A549 treated with CORT108297 at 1 μM for 4 hours (cell line): ENCODE measurements at places on chromosomes 1 and 21. TPM values are rescaled to one million over a fixed set of nuclear protein-coding genes. Genes with fewer than 3 reads are reported as not detected.

Gene OVAAL
- 0.06 to 0.12 TPM (median 0.08 TPM) in 3 of 5 replicates, not detected in the others for total RNA-seq

Gene SLC22A15
- 0.50 to 0.93 TPM (median 0.66 TPM) in 5 replicates for total RNA-seq

Gene ADAMTS4
- total RNA-seq, result 0.01 TPM in 2 of 5 replicates, not detected in the others

Gene PRDM16
- total RNA-seq, result 0.05 to 0.32 TPM (median 0.14 TPM) in 5 replicates

Gene SPRR5
- not detected in 5 replicates for total RNA-seq

Gene C1orf141
- not detected in 5 replicates for total RNA-seq

Gene HES3
- total RNA-seq, result not detected in 5 replicates

Gene PROK1
- not detected in 5 replicates for total RNA-seq

Gene SV2A
- 0.06 to 0.17 TPM (median 0.09 TPM) in 5 replicates for total RNA-seq

Gene CBS
- 11.0 to 13.7 TPM (median 12.3 TPM) in 5 replicates for total RNA-seq

Gene MPZ
- total RNA-seq, result 0.18 to 0.40 TPM (median 0.30 TPM) in 5 replicates

Gene TMEM269
- 0.06 to 0.16 TPM (median 0.08 TPM) in 5 replicates for total RNA-seq

Gene FAM78B
- total RNA-seq, result 0.12 to 0.46 TPM (median 0.33 TPM) in 5 replicates

Gene KIAA1614
- 0.40 to 1.2 TPM (median 1.0 TPM) in 5 replicates for total RNA-seq

Gene NBPF6
- total RNA-seq, result 0.08 TPM in 1 of 5 replicates, not detected in the others

Gene MYBPHL
- total RNA-seq, result 0.37 TPM in 1 of 5 replicates, not detected in the others

Gene FMO1
- not detected in 5 replicates for total RNA-seq

Gene PGLYRP3
- total RNA-seq, result not detected in 5 replicates

Gene OR2T1
- not detected in 5 replicates for total RNA-seq

Gene LCE2B
- not detected in 5 replicates for total RNA-seq

Gene CD247
- 0.07 to 0.63 TPM (median 0.21 TPM) in 5 replicates for total RNA-seq

Gene TRIM58
- not detected in 5 replicates for total RNA-seq

Gene ESRRG
- total RNA-seq, result not detected in 5 replicates

Gene ANXA9
- total RNA-seq, result 0.63 to 1.1 TPM (median 0.85 TPM) in 5 replicates

Gene MDM4
- 3.7 to 5.1 TPM (median 4.5 TPM) in 5 replicates for total RNA-seq

Gene PTPRC
- not detected in 5 replicates for total RNA-seq

Gene CA6
- total RNA-seq, result not detected in 5 replicates

Gene CRABP2
- total RNA-seq, result 10.1 to 14.1 TPM (median 11.0 TPM) in 5 replicates

Gene CYP4Z1
- not detected in 5 replicates for total RNA-seq

Gene FAM76A
- 5.0 to 6.2 TPM (median 5.3 TPM) in 5 replicates for total RNA-seq

Gene SESN2
- 6.5 to 11.2 TPM (median 8.7 TPM) in 5 replicates for total RNA-seq

Gene RNU1-3
- total RNA-seq, result 11.7 TPM in 1 of 5 replicates, not detected in the others

Gene SPRR2F
- total RNA-seq, result not detected in 5 replicates

Gene LYPD8
- total RNA-seq, result 0.09 to 0.15 TPM (median 0.11 TPM) in 4 of 5 replicates, not detected in the other

Gene UBR4
- 91.6 to 115 TPM (median 103 TPM) in 5 replicates for total RNA-seq

Gene ADGRL4
- total RNA-seq, result not detected in 5 replicates

Gene CA14
- total RNA-seq, result not detected in 5 replicates

Gene SLAMF9
- total RNA-seq, result 0.13 to 0.83 TPM (median 0.40 TPM) in 5 replicates

Gene EFNA1
- 32.8 to 53.9 TPM (median 38.3 TPM) in 5 replicates for total RNA-seq

Gene F13B
- total RNA-seq, result 0.05 to 0.08 TPM (median 0.06 TPM) in 4 of 5 replicates, not detected in the other

Gene KIFAP3
- 11.3 to 15.3 TPM (median 12.0 TPM) in 5 replicates for total RNA-seq

Gene TIAM1
- total RNA-seq, result 0.51 to 0.74 TPM (median 0.55 TPM) in 5 replicates

Gene OR2L3
- total RNA-seq, result not detected in 5 replicates

Gene C1orf116
- total RNA-seq, result 3.8 to 5.4 TPM (median 4.5 TPM) in 5 replicates

Gene MYBPH
- 0.03 TPM in 1 of 5 replicates, not detected in the others for total RNA-seq

Gene HCN3
- total RNA-seq, result 3.9 to 6.1 TPM (median 5.1 TPM) in 5 replicates

Gene CFHR4
- not detected in 5 replicates for total RNA-seq

Gene AMY1A
- total RNA-seq, result not detected in 5 replicates

Gene TMEM63A
- total RNA-seq, result 5.1 to 8.0 TPM (median 7.1 TPM) in 5 replicates

Gene ARID4B
- total RNA-seq, result 13.1 to 19.5 TPM (median 15.4 TPM) in 5 replicates

Gene KCNN3
- 0.02 to 0.10 TPM (median 0.06 TPM) in 5 replicates for total RNA-seq

Gene FCRL1
- total RNA-seq, result not detected in 5 replicates
